ENCODE measurements at places on chromosomes 13 and 19.
A peak's percentile ranks its signal among the peaks of the same experiment; 100 is the strongest.

DNA sequence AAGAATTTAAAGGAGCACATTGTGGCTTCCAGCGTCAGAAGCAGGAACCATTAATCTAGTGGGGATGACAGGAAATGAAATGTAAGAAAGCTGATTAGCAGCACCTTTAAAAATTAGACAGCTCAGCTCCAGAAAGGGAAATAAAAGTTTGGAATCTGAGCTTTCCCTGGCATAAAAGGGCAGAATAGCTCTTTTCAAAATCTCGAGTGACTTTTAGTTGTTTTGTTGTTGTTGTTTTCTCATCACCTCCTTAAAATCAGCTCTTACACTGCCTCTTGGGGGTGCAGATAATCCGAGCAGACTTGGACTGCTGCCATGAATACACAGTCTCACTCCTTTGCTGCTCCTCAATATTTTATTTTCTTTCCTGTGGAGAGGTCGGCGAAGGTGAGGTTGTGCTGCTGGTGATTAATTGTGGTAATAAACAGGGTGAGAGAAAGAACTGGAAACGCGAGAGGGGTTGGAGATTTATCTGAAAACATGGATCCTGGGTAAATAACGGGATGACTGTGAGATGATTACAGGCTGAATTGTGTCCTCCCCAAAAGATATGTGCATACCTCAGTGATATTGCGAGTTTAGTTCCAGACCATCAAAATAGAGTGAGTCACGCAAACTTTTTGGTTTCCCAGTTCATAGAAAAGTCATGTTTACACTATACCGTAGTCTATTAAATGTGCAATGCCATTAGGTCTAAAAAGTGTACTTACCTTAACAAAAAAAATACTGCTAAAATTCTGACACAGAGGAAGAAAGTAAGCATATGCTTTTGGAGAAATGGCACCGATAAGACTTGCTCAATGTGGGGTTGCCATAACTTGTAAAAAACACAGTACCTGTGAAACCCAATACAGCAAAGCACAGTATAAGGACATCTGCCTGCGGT lies 787.7 kb downstream of the UQCRFS1 start:
- no peak for DNase-seq

GRCh38 chr13:111883571-111884343 lies 183.2 kb upstream of the SOX1 start:
- no peak for DNase-seq

GRCh38 chr19:50536662-50537305 lies 23.1 kb upstream of the ASPDH start:
- no peak for DNase-seq

GRCh38 chr19:37955986-37956385 lies 49.0 kb downstream of the SIPA1L3 start:
- DNase-seq = no peak

GRCh38 chr13:60645676-60646075 lies 248.7 kb downstream of the TDRD3 start:
- DNase-seq = no peak

- DNase-seq = no peak
Measured at GRCh38 chr19:39686739-39687138, 17.5 kb upstream of the LGALS14 start.

- no peak for DNase-seq
Measured at GRCh38 chr13:114229506-114229905, 5.2 kb upstream of the CDC16 start.

DNA sequence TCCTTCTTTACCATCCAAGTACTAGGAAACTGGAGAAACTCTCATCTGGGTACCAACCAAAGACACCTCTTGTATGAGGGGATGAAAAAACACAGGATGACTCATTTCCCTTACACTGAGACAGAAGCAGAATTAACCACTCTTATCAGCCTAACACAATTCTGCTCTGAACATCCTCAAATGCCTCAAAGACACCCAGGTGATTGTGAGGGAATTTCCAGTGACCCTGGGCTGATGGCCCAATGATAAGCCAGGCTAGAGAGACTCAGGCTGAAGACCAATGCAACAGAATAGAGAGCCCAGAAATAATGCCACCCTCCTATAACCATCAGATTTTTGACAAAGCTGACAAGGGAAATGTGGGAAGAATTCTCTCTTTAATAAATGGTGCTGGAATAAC lies 7.0 kb downstream of the ZNF737 start:
- DNase-seq = no peak

- no peak for DNase-seq
Measured at GRCh38 chr19:53102206-53102755, 941 bp downstream of the ZNF160 start.

DNA sequence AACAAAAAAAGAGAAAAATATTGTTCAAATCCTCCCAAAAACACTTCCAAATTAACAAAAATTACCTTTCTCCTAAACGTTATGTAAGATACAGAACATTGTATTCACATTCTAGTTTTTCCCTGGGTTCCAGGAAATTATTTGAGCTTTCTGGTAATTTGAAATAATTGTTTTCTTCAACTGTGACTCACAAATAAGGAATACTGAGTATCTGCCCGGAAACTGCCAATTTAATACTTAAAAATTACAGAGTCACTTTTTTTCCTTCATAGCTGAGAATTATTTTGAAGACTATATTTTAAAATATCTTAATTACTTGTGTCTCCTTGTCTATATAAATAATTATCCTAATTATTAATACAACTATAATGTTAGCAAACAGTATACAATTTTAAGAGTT lies 709.0 kb upstream of the ARGLU1 start:
- no peak for DNase-seq

DNA sequence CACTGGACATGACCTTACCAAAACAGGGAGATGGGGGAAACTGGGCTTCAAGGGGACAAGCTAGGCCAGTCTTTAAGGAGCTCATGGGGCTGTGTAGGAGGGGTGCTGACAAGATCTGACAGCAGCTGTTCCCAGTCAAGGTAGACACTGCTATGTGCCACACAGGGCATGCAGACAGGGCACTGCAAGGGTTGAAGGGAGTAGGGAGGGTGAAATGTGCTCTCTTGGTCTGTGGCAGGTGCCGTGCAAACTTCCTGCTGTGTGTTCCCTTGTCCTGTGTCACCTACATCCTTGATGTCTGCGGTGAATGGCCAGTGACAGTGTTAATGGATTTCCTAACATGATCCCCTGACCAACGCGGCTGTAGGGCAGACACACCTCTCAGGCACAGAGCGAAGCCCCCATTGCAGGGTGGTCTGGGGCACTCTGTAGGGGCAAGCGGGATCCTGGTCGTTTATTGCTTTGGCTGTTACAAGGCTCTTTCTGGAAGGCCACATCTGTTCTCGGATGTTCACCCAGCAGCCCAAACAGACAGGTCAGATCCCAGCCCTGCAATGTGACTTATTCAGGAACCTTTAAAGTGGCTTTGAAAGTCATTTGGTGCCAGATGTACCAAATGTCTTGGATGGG lies 199.5 kb upstream of the ZNF536 start:
- no peak for DNase-seq

- DNase-seq = peak; percentile 97
Measured at GRCh38 chr19:4182084-4182810, at the start of the genes ANKRD24 and SIRT6. Gene ANKRD24 (plus strand): TSS chr19:4182689. CDS start chr19:4186426, 3,737 bp downstream. Gene SIRT6 (minus strand): TSS chr19:4182563. CDS start chr19:4182539, 24 bp downstream.

GRCh38 chr13:95743192-95743591 lies 66.3 kb downstream of the DNAJC3 start:
- DNase-seq = no peak

- DNase-seq = peak; percentile 53
Measured at GRCh38 chr13:40764587-40765403, 6.2 kb downstream of the MRPS31 start.

- no peak for DNase-seq
Measured at GRCh38 chr13:47121092-47121763, 224.4 kb upstream of the HTR2A start.

- DNase-seq = peak; percentile 71
Measured at GRCh38 chr19:15264061-15264932, 32.0 kb upstream of the EPHX3 start.

DNA sequence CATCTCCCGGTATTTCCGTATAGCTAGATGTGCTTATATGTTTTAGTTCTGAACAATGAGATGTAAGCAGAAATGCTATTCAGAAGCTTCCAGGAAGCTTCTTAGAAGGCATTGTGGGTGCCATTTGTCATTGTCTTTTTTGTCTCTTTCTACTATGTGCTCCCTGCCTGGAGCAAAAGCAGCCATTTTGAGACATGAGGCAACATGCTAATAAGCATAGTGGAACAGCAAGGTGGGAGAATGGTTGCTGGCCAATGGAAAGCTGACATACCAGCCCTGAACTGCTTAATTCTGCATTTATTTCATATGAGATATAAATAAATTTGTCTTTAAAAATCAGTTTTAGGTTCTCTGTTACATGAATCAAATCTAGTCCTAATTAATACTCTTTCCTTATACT lies 299.7 kb downstream of the LMO7 start:
- DNase-seq = no peak

- no peak for DNase-seq
Measured at GRCh38 chr13:34257966-34258365, 440.0 kb downstream of the RFC3 start.

DNA sequence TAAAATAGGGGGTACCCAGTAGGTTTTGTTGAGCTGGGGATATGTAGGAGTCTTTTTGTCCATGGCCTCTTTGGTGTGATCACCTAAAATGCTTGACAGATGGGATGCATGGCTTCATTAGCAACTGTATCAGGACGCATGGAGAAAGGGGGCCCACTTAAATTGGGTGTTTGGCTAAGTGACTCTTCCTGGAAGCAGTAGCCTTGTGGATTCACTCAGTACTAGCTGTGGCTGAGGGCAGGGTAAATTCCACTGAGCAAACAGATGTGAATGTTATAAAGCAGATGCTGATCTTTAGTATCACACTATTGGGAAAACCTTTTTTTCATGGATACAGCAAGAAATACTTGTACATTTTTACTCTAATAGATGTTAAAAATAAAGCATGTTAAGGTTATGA lies 140.0 kb downstream of the FGF14 start:
- DNase-seq = no peak

GRCh38 chr13:77859450-77859849 lies 59.2 kb downstream of the EDNRB start:
- no peak for DNase-seq

GRCh38 chr19:18379803-18380747 lies 5.9 kb upstream of the GDF15 start:
- DNase-seq = no peak

- DNase-seq = no peak
Measured at GRCh38 chr19:46761418-46761831, 15.2 kb upstream of the STRN4 start.

GRCh38 chr19:54792814-54793213 lies 10.6 kb upstream of the KIR2DL4 start:
- peak; percentile 15 for DNase-seq

DNA sequence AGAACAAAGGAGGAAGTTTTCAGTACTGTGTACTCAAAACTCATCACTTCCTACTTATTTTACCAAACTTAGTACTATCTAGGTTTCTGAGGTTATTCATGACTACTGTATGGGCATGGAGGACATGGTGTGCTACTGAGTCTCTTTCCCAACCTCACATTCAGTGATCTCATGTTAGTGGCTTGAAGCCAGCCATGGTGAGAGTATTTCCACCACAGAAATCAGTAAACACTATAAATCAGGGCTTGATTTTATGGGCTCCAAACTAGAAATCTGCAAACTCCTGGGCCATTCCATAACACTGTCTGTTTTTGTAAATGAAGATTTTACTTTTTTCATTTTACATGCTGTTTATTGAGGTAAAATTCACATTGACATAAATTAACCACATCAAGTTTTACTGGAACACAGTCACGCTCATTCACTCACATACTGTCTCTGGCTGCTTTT lies 19.7 kb downstream of the MED26 start:
- DNase-seq = no peak

DNA sequence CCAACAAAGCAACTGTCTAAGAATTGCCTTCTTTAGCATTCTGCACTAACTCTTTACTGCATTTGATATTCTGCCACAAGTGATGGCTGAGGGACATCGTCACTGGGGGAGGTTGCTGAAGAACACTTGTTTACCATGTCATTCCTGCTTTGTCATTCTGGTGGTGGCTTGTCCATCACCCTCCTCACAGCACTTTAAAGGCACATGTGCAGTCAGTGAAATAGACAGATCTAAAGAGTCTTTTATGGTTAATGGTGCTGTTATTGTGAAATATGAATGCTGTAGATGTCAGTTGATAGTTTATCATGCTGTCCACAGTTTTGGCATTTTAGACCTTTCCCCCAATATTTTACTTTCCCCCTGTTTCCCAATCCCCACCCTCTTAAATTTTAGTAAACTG lies 120.9 kb upstream of the TSC22D1 start:
- DNase-seq = no peak

DNA sequence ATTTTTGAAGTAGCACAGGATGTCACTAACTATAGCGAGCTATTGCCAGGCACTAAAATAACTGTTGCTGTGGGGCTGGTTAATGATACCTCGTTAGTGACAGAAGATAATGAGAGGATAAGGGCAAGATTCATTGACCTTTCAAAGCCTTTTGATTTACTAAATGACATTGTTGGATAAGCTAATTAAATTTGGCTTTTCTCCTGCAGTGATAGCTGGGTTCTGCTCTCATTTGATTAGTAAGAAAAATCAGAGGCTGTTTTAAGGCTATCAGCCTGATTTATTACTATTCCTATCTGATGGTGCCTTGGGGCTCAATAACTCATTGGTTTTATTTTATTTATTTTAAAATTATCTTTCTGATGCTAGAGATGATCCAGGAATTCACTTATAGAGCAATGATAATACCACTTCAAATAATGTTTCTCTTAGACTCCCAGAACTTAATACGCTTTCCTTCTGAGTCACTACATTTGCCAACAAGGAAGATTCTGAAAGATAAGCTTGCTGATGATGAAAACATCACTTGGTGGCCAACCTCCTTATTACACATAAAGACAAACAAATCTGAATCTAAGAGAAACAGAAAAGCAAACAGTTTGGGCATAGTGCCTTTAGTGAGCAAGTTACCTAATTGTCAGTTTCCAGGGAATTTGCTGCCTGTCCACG lies 501.3 kb upstream of the ARGLU1 start:
- no peak for DNase-seq

- DNase-seq = no peak
Measured at GRCh38 chr19:32692727-32693061, 1.1 kb downstream of the NUDT19 start.

GRCh38 chr13:77988355-77988754 lies 69.7 kb upstream of the EDNRB start:
- DNase-seq = no peak

GRCh38 chr19:51450730-51451307 lies 7.4 kb downstream of the SIGLEC8 start:
- DNase-seq = no peak

DNA sequence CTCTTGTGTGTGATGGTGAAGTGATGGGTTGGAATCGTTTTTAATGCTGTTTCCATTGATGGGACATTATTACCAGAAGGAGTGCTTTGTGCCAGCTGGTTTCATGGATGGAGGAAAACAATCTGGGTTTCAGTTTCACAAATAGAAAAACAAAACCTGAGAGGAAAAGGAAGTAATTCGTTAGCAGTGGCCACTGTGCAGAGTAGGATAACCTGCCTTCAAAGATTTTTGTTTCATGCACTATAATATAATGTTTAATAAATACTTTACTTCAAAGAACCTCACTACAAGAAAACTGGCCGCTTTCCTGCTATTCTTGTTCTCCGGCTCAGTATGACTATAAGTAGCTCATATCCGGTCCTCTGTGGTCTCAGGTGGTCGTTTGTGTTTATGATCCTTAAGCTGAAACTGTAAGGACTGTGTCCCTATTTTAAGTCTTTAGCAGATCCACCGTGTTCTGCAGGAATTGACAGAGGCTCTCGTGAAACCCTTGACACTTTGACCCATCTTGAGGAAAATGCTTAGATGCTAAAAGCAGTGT lies 104.7 kb downstream of the GGACT start:
- DNase-seq = no peak
